Activated CD4-positive, alpha-beta T cell treated with anti-CD3 and anti-CD28 coated beads for 36 hours (primary cell): ENCODE measurements at places on chromosomes 6 and 20. TPM values are rescaled to one million over a fixed set of nuclear protein-coding genes. Genes with fewer than 3 reads are reported as not detected.

DNA sequence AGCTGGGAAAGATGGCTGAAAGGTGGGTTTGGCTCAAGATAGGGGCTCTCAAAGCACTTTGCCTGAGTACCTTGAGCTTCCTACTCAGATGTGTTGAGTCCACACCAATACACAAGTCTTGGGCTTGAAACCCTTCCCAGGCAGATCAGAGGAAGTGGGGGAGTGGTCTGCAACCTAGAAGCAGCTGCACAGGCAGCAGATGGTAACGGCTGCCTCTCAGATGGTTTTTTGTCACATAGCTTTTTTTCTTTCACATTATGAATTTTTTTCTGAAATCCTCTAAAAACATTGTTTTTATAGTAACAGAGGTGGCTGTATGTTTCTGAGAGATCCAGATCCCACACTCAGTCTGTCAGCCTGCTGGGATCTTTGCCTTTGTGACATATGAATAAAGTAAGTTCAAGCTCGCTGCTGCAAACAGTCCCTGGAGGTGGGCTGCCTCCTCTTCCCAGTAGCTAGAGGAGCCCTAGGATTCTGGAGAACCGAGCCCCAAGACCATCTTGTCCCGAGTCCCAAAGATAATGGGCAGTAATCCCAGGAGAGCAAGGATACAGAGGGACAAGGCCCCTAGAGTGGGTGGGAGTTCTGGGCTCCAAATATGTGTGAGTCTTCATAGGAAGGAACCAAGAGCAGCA, 97.1 kb upstream of the TOP1 start:
- no peaks in the 10 kb centered on the region for H3K36me3 ChIP-seq
- H3K4me3 ChIP-seq = no peak overlapping the region
- no peak for DNase-seq

Gene SLC22A2
- total RNA-seq = not detected

Gene PDYN
- total RNA-seq = not detected

DNA sequence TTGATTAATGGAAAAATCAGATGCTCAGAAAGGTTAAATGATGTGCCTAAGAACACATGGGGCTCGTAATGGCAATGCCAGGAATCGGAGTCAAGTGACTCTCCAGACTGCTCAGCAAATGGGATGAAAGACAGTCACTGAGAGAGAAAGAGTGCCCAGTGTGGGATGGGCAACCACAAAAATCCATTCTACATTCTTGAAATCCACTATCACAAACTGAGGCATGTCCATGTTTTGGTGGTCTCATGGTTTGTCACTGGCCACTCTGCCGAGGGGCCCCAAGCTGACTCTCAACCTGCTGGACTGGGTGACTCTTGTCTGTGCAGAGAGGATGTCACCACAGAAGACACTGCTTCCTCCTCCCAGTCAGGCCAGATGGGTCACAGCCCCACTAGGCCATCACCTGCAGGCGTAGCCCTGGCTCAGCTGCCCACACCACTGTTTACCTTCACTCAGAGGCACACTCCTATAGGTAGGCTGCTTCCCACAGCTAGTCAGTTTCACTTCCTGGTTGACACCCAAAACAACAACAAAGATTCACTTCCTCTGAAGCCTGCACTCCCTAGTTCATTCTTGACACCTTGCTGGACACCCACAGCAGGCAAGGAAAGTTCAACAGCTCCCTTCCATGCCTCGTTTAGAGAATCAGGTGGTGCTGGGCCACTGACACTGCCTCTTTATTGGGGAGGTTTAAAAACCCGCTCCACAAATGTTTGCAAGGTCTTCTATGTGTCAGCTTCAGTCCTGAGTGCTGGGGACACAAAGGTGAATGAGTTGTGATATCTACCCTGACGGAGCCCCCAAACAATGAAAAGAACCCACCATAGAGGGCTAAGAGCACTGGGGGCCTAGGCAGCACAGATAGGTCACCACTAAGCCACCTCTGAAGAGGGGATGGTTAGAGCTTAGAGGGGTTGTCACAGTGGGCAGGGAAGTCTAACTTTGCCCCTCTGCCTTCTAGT, 21.7 kb downstream of the MAP1LC3A start:
- peak; percentile 29 for DNase-seq
- no peaks in the 10 kb centered on the region for H3K27me3 ChIP-seq
- no peak overlapping the region for H3K4me3 ChIP-seq
- H3K4me1 ChIP-seq = peaks cover 30% of the 10 kb centered on the region

Gene CRIP3
- 1.6 TPM for total RNA-seq

DNA sequence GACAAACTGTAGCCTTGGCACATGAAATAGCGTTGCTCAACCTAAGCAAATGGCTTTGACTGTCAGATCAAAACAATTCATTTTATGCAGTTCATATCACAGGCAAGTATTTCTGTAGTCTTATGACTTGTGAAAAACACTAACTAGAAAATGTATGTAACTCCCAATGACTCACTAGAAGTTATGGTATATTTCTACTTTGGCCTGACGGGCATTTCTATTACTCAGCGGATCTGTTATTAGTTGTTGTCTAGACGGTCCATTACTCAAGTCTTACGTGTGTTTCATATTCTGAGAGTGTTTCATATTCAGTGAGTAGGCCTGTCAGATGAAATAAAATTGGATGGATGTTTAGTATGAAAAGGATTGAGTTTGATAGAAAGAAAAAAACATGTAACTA, 880.9 kb downstream of the PRIM2 start:
- H3K27me3 ChIP-seq = no peaks in the 10 kb centered on the region
- H3K36me3 ChIP-seq = no peaks in the 10 kb centered on the region
- H3K4me3 ChIP-seq = no peak overlapping the region
- H3K27ac ChIP-seq = no peak overlapping the region
- H3K4me1 ChIP-seq = no peaks in the 10 kb centered on the region

Gene EPB41L1
- 1.5 TPM for total RNA-seq

Gene DYNLT2
- total RNA-seq = 2.0 TPM

DNA sequence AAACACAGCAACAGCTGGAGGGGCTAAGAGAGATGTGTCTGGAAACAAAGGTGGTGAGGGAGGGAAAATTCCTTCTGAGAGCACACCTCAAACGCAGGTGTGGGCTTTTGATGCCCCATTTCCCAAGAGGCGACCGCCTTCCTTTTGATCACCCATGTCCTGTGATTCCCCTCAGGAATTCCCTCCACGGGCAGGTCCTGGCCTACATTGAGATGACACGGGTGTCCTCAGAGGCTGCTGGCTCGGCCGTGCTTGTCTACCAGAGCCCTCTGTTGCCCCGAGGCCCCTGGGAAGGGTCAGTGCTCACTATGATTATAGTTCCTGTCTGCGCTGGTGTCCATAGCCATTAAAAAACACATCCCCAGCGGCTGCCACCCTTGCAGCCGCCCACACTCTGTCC, 242.6 kb downstream of the TFAP2C start:
- H3K36me3 ChIP-seq = no peaks in the 10 kb centered on the region
- DNase-seq = no peak
- no peaks in the 10 kb centered on the region for H3K4me1 ChIP-seq
- peaks cover 5% of the 10 kb centered on the region for H3K27me3 ChIP-seq

Gene WFDC8
- total RNA-seq = not detected
